T-helper 9 cell (primary cell): ENCODE measurements at places on chromosomes 5 and 9.

DNA sequence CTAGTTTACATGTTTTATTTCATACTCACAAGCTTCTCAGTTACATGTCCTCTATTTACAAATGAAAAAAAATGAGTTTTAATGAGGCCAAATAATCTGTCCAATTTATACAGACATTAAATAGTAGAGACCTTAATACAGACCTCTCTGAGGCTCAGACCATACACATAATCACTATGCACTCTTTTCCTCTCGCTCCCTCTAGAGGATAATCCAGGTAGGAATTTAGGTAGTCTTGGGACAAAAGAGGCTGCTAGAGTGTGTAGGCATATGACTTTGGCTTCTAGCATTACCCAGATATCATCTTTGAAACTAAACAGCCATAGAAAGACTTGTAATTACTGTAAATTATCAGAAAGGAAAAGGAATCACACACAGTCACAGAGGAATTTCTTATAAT, 444.7 kb downstream of the HINT1 start:
- DNase-seq, result no peak

DNA sequence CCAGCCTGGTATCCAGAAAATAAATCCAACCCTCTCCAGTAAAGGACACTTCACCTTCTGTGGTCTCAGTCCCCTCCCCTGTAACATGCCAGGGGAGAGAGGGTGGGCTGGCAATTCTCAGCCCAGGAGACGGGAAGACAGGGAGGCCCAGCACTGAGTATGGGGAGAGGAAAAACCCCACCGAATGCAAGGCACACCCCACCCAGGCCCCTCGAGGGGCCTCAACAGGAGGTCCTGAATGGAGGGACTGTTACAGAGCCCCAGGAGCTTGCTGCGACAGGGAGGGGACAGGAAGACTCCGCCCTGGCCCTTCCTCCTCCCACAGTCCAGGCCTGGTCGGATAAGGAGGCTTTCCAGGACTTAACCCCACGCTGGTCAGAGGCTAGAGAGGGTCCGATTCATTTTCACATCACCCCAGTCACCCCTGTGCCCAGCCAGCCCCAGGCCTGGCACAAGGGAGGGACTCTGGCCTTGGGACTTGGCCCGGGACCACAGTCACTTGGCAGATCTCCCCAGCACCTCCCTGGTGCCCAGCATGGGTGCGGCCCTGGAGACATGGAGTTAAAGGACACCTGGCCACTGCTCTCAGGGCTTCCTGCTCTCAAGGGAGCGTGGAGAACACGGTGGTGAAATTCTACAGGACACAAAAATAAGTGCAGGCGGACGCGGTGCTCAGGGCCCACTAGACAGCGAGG, 44.9 kb upstream of the STXBP1 start:
- DNase-seq, result no peak

- no peak for DNase-seq
These were observed 22.8 kb downstream of the FPGS start for GRCh38 chr9:127825319-127826051.

GRCh38 chr5:149959406-149960236, 937 bp upstream of the SLC26A2 start:
- peak; percentile 0 for DNase-seq

DNA sequence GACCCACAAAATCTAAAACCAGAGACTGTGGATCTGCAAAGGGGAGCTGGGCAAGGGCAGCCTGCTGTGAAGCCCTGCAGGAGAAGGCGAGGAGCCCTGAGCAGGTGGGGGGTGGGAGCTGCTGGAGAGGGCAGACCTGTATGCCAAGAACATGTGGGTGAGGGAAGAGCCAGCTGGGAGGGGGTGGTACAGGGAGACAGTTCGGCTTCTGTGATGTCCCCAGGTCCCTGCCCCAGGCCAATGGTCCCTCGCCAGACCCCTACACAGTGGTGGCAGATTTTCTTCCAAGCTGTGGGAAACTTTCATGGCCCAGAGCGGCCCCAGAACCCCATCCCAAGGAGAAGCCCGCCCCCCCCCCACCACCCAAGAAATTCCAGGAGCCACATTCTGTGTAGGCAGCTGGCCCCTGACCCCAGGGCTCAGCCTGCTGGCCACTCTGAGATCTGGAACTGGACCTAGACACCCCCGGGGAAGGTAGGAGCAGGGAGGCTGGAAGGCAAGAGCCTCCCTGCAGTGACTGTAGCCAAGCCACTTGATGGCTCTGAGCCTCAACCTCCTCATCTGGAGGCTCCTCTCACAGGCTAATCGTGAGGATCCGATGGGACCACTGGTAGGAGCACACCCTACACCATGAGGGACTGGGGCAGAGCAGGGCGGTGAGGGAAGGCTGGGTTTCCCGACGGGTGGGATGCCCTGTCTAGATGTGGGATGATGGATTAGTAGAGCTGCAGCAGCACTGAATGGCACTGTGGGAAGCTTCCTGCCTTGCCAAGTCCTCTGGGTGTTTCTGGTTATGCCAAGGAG, 22.6 kb upstream of the CSF1R start:
- no peak for DNase-seq

DNA sequence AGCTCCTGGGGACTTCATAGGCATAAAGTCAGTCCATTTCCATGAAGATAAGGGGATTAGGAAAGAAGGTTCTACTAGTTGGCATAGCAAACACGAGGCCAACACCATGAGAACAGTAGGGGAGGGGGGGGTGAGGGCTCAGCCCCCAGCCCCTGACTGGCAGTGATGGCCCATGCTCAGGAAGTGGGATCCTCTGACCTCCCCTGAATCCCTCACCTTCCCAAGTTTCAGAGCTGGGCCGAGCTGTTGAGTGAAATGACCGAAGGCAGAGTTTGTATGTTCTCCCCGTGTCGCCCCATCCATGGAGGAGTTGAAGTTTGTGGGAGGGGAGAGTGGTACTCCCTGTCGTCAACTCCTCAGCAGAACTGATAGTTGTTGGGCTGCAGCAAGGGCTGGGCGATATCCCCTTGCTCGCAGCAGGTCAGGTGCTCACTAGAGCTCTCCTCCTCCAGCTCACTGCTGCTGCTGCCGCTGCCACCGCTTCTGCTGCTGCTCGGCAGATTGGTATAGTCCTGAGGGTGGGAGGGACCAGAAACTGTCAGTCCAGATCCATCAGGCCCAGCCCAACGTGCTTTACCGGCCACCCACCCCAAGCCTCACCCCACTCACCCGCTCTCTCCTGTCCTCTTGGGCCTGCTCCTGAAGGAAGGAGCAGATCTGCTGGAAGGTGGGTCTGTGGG, 32.5 kb downstream of the CSF1R start:
- DNase-seq, result no peak

DNA sequence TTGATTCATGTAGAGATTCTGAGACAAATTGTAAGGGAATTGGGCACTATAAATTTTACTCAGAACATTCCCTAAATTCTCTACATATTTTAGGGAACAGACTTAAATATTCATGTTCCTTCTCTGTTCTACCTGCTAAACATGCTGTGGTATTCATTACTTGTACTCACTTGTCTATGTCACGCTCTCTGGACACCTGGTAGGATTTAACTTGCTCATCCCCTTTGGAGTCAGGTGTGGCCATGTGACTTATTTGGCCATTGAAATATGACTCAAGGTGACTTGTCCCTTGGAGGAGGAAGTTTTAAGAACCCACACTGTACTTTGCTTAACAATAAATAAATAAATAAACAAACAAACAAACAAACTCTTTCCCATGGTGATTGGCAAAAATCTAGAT, 2258.8 kb upstream of the WWC1 start:
- DNase-seq, result no peak

GRCh38 chr9:110509792-110510191, 69.7 kb downstream of the SVEP1 start:
- no peak for DNase-seq

GRCh38 chr5:112159435-112159834, 259.6 kb downstream of the EPB41L4A start:
- no peak for DNase-seq

DNA sequence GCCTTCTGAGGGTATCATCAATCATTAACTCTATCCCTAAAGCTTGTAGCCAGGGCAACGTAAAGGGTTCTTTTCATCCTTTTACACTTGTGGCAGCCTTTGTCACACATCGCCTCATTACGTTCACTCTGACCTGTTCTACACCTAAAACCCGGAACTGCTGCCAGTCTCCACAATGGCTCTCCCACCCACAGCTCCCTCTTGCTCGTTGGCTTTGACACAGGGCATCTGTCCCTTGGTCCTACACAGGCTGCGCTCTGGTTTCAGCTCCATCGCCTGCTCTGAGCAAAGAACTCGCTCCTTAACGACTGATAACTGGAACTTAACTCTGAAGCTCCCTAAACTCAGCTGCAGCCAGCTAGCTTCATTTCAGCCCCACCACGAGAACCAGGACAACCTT, 112.8 kb upstream of the CTNND2 start:
- DNase-seq, result no peak

- DNase-seq, result no peak
These were observed 39.9 kb upstream of the GRIN3A start for GRCh38 chr9:101778332-101778731.

DNA sequence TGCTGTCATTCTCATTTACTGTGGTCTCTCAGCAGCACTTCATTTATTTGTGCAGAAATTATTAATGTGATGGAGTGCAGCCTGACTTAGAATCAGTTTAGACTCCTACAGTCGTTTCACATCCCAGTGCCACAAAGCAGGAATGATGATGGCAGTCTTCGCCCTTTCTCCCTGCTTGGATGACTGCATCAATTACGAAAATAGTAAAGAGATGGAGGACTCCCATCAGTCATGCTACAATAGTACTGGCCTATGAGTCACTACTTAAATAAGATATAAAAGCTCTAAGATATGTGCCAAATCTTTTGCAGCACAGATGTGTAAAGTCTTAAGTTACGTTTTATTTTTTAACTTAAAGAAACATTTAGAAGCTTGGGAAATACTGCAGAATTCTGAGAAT, 263.9 kb downstream of the CHSY3 start:
- DNase-seq, result no peak

- DNase-seq, result no peak
These were observed 66.6 kb upstream of the GARNL3 start for GRCh38 chr9:127197861-127198430.

DNA sequence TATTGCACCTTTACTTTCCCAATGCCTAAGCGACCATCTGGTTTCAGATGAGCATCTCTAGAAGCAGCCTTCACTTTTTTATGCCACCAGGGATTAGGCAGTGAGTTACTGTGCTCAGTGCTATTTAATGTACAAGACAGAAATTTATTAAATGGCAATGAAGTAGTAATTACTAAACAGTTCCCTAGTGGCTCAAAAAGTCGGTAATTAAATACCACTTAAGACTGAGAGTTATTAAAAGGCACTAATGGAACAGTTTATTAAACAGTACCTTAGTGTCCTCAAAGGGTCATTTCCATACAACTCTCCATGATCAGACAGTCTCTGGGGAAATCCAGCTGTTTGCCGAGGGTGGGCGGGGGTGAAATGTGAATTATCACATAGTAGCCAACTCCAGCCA, 42.3 kb downstream of the LHFPL2 start:
- DNase-seq, result no peak

DNA sequence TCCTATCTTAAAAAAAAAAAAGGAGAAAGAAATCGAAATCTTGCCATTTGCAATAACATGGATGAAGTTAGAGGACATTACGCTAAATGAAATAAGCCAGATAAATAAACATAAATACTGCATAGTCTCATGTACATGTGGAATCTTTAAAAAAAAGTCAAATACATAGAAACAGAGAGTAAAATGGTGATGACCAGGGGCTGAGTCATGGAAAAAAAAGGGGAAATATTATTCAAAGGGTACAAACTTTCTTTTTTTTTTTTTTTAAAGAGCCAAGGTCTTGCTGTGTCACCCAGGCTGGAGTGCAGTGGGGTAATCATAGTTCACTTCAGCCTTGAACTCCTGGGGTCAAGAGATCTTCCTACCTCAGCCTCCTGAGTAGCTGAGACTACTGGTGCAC, 310.1 kb downstream of the ZNF608 start:
- no peak for DNase-seq

GRCh38 chr5:142754031-142754430, 16.1 kb upstream of the ARHGAP26 start:
- no peak for DNase-seq

DNA sequence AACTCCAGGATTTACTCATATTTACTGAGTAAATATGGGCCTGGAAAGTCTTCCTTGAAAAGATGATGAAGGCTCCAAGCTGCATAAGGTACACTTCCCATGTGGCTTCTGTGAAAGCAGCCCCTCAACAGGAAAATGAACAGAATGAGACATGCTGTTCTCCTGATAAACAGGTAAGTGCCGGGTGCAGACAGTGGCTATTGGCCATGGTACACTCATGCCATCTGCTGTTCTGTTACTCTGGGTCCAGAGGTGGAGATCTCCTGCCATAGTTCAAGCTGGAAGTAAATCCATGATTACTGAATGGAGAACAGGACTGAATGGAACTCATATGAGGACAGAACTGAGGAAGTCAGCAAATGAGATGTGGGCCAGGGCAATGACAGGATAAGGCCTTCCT, 103.6 kb downstream of the SLIT3 start:
- no peak for DNase-seq

GRCh38 chr5:55864606-55865541, 13.7 kb downstream of the IL31RA start:
- no peak for DNase-seq

GRCh38 chr5:39309534-39309933, 54.8 kb downstream of the C9 start:
- DNase-seq, result no peak

DNA sequence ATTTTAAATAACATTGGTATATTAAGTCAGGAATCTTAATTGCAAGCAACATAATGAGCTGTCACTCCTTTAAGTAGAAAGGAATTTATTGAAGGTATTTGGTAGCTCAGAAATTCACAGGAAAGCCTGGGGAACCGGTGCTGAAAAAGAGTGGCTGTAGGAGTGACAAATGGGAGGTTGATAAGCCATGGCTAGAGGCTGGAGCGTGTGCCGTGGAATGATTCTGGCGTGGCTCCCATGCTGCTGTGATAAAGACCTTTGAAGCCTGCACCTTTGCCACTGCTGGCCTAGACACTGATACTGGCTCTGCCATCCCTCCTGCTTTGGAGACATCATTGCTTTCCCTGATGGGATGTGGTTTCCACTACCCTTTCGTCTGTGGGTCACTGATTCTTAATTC, 65.7 kb upstream of the ATG10 start:
- no peak for DNase-seq

DNA sequence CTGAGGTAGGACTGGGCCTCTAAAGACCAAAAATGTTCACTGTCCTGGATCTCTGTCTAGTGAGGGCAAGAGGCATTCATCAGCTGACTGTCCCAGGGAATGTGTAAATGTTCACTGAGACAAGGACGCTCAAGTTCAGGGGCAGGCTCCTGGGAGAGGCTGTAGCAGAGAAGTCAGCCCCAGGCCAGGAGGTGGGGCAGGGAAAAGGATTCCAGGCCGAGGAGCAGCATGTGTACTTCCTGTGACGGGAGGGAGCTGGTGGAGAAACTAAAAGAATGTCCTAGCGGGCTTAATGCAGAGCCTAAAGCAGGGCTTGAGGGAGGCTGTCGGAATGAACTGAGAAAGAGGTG, 205.8 kb downstream of the GABBR2 start:
- DNase-seq, result no peak

- DNase-seq, result no peak
These were observed 98.2 kb downstream of the NNT start for GRCh38 chr5:43701227-43701626.

DNA sequence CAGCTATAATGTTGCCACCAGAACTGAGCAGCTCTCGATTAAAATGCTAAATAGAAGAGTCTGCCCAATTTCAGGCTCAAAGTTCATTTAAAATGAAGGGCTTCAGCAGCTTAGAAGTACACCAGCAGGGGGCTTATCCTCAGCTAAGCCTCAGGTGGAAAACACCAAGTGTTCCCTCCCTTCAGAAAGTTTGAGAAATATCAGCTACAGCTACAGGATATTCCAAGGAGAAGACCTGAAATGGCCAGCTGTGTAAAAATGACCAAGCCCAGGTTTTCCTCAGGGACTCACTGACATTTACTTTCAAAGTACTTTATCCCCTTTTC, 395.4 kb downstream of the DTWD2 start:
- DNase-seq, result no peak
